Glutamatergic neuron (in vitro differentiated cells): ENCODE measurements at places on chromosomes 12 and 14.

DNA sequence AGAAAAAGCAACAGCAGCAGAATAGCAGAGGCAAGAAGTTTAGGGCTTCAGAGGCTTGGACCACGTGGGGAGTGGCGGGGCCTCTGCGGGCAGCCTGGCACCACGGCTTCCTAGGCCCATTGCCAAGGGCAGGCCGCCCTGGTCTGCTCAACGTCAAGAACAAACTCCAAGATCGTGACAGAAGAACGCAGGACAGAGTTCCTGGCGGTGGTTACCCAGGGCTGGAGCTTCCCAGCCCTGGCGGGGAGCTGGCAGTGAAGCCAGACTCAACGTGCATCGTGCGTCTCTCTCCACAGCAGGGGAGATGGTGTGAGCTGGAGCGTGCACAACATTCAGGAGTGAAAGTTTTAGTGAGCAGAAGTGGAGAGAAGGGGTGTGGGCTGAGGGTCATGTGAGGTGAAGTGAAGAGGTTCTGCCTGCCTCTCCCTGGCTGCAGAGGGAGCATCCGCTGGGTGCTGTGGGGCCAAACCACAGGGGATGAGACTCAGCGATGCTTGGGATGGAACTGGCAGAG lies 13.9 kb upstream of the CACNA2D4 start:
- DNase-seq = no peak

DNA sequence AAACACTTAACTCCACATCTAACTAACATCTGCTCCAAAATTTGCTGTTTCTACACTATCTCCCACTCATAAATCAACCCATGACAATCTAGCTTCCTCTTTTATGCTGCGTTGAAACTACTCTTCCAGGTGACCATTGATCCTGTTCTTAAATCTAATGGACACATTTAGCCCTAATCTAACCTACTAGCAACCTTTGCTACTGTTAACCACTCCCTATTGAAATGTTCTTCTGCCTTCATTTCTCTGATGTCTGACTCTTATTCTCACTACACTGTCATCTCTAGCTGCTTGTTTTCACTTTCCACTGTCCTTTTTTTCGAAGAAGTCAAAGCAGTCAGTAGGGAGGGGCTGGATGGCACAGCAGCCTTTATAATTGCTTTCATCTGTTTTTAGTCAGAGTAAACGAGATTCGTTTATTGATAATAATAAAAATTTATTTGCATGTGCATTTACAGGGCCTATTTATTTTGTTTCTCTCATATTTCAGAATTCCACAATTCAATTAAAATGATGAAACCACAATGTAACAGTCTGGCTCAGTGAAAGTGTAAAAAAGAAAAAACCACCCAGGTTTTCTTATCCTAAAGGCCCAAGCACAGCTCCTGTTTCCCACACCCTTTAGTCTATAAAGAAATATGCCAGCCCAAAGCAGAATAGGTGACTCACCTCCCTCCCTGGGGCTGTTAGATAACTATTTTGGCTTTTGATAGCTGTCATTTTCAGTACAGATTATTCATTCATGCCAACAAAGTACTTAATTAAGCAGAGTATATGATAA lies 44.9 kb downstream of the ATP2B1 start:
- DNase-seq = no peak

DNA sequence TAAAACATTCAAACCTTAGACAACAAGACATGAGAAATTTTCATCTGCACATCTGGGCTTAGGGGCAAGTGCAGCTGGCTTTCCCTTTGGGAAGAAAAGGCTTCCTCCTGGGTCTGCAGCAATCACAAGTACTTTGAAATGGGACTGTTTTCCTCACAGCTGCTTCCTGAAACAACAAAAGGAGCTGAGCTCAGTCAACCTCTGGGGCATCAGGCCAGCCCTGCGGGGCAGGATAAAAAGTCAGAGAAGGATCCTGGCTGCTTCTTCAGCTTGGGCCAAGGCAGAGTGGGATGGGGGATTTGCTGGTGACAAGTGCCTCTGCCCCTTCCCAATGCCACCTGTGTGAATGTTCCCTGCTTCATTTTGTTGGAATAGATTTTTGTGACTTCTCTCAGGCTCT lies 16.2 kb upstream of the SDR39U1 start:
- DNase-seq = no peak

DNA sequence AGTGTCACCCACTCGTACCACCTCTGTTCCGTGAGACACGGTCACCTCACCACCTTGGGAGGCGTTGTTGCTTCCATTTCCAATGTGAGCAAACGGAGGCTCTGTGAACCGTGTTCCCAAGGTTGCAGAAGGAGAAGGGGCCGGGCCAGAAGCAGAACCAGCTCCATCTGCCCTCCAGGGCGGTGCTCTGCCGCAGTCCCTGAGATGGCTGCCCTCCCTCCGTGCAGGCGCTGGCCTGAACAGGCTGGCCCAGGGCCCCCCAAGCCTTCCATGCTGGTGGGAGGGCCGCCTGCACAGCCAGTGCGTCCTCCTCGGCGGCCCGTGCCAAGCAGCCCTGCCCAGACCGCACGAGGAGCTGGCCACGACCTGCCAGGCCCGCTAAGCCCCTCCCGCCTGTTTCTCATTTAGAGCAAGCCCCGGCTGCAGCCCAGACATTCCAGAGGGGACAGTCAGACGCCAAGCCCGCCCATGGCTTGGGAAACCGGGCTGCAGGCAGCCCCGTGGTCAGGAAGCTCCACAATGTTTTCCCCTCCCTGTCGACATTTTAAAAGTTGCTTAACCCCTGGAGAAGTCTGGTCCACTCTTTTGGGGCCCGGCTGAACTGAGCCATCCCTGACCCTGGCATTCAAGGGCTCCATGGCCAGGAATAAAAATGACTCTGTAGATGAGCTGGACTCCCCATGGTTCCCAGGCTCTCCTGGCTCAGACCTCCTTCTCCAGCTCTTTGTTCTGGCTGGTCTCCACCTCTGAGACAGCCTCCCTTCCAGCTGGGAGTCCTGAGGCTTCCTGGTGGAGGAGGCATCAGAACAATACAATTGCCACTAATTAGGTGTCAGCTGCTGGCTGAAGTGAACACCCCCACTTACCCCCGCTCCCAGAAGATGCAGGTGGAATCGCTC lies 236.0 kb downstream of the BCL11B start:
- DNase-seq = no peak

GRCh38 chr12:117567644-117568216 lies 206.3 kb upstream of the NOS1 start:
- DNase-seq = no peak

DNA sequence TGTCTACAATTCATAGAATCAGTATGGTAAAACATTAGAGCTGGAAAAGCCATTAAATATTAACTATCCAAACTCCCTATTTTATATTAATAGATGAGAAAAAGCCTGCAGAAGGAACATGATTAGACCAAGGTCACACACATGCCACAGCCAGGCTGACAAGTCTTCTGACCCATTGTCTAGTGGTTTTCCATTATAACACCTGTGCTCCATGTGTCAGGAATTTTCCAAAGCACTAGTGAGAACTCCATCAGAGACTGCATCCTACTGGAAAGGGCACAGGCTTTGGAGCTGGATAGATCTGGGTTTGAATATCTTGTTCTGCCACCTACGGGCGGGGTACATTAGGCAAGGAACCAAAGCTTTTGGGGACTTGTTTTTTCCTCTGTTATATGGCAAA lies 325.5 kb downstream of the RAD51B start:
- DNase-seq = no peak

DNA sequence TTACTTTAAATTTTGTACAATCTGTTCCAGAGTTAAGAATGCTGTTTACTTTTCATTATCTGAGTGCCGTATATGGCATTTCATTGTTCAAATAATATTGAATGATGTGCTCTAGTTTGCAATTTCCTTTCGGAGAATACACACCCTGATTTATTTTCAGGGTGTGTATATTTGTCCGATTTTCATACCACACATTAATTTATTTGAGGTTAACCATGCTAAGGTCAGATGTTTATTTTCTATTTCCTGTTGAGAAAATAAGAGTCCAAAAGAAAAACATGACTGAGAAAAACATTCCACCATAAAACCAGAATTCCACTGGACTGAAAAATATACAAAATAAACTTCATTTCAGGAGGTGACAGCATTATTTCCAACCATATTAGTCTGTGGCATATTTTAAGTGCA lies 64.2 kb upstream of the OVCH1 start:
- DNase-seq = no peak

DNA sequence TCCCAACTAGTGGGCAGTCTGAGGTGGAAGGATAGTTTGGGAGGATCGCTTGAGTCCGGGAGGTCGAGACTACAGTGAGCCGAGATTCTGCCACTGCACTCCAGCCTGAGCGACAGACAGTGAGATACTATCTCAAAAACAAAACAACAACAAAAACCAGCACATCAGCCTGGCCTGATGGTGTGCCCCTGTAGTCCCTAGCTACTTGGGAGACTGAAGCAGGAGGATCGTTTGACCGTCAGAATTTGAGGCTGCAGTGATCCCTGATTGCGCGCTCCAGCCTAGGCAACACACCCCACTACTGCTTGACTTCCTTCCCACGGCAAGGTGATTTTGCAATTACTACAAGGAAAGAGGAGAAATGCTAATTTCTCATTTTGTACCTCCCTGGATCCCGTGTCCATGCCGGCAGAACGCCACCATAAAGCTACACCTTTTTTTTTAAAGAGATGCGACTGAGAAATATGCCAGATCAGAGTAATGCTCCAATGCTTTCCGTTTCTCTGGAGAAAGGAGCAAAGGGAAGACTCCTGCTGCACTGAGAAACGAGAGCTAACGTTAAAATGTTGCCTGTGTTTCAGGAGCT lies 672 bp upstream of the SCFD1 start:
- DNase-seq = no peak
